ENCODE measurements at places on chromosomes 4 and X. TPM values are rescaled to one million over a fixed set of nuclear protein-coding genes. Genes with fewer than 3 reads are reported as not detected.

MAGIX gene
- polyA plus RNA-seq, result 9.1 TPM

NLGN4X gene
- 17.4 TPM for polyA plus RNA-seq

TMEM31 gene
- 1.2 TPM for polyA plus RNA-seq

TECRL gene
- polyA plus RNA-seq, result not detected

INTS12 gene
- 16.6 TPM for polyA plus RNA-seq
